ENCODE measurements at places on chromosomes 2 and 18.

DNA sequence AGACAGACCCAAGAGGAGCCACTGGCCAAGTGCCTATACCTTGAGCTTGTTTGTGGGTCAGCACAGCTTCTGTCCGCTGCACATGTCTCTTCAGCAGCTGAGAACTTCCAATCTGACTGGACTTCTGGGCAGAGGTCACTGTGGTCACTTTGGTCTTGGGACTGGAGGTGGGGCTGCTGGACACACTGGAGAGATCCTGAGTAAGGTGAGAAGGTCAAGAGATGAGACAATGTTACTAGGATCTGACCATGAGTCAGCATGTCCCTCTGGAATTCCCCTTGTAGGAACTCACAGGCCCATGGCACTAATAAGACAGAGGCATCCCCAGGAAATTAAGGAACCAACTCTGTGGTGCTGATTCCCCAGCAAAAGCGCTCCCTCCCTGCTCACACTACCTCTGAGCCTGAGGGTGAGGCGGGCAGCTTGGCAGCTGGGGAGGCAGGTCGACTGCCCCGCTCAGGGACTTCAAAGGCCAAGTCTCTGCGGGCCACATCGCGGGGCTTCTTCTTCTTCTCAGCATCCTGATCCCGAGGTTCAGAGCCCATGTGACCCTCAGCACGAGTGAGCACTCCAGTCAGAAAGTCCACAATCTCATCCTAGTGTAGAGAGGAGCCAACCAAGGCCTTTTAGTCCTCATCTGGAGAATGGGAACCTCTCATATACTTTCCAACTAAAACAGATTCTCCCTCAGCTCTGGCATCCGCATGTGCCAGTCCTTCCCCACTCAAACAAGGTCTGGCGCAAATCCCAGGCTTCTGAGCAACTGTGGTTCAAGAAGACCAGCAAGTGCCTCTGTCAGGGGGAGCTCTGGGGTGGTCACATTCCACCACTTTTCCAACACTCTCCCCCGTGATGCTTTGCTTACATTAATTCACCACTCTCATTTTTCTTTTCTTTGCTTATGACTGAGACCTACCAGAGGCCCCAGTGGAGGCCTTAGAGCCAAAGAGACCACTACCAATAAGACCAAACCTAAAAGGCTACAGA is 29.4 kb downstream of the KANSL3 start:
- DNase-seq: peak; percentile 54

- no peak for DNase-seq
Observed at GRCh38 chr2:226883296-226883795, 47.5 kb downstream of the RHBDD1 start.

DNA sequence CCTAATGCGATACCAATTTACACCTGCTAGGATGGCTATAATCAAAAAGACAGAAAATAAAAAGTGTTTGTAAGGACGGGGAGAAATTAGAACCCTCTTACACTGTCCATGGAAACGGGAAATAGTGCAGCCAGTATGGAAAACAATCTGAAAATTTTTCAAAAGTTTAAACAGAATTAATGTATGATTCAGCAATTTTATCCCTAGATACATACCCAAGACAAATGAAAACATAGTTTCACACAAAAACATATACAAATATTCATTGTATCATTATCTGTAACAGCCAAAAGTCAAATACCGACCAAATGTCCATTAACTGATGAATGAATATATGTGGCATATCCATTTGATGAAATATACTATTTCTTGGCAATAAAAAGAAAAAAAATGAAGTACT is 313.5 kb upstream of the GYPC start:
- no peak for DNase-seq

- DNase-seq: no peak
Observed at GRCh38 chr2:74205596-74205995, 7.2 kb downstream of the MTHFD2 start.

GRCh38 chr2:52510432-52510831 is 1257.2 kb upstream of the CHAC2 start:
- DNase-seq: peak; percentile 68

GRCh38 chr2:98458207-98458606 is 13.5 kb downstream of the INPP4A start:
- peak; percentile 29 for DNase-seq

GRCh38 chr2:40471866-40472265 is 20.0 kb upstream of the SLC8A1 start:
- no peak for DNase-seq

GRCh38 chr2:49177194-49177593 is 22.9 kb upstream of the FSHR start:
- DNase-seq: no peak

- DNase-seq: peak; percentile 84
Observed at GRCh38 chr2:223084873-223085272, 32.9 kb downstream of the KCNE4 start.

DNA sequence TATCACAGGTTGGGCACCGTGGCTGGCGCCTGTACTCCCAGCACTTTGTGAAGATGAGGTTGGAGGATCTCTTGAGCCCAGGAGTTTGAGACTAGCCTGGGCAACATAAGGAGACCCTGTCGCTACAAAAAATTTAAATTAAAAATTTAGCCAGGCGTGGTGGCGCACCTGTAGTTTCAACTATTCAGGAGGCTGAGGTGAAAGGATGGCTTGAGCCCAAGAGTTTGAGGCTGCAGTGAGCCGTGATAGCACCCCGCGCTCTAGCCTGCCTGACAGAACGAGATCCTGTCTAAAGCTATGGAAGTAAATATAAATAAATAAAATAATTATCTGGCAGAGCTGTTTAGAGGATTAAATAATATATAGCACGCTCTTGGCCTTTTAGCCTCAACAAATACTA is 1.4 kb upstream of the SH3RF3 start:
- DNase-seq: no peak

DNA sequence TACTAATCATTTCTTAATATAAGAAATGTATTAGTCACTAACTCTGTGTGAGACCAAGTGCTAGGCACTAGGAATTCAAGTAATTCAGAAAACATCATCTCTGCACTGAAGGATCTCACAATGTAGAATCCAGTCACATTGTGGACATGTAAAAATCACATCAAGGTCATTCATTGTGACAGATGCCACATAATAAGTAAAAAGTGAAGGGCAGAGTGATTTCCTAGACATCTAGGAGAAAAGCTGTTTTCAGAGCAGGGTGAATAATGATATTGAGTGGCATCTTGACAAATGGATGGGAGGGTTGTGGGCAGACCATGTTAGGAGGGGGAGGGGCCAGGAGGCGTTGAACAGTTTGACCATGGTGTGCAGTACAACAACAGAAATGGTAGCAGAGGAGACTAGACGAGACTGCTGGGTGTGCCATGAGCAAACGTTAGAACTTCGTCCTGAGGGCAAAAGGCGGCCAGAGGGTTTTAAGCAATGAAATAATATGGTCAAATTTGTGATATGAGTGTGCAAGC is 93.8 kb downstream of the DTNA start:
- DNase-seq: no peak

GRCh38 chr2:42618972-42619371 is 50.5 kb downstream of the MTA3 start:
- peak; percentile 44 for DNase-seq

- no peak for DNase-seq
Observed at GRCh38 chr2:217610401-217610814, 392.4 kb downstream of the TNS1 start.

DNA sequence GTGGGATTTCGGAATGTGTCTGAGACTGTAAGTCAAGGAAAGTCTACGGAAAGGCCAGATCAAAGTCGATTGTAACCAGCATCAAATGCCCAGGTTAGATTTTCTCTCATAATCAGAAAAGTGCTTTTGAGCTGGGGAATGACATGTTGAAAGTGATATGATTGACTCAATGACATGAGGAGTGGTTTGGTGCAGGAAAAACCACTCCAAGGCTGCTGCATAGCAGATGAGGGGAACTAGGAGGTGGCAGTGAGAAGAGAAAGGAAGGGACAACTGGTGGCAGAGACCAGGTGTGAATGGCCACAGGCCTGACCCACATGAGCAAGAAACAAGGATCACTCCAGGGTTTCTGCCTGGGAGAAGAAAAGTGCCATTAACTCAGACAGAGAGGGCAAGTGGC is 822 bp downstream of the SLC35F6 start:
- no peak for DNase-seq

DNA sequence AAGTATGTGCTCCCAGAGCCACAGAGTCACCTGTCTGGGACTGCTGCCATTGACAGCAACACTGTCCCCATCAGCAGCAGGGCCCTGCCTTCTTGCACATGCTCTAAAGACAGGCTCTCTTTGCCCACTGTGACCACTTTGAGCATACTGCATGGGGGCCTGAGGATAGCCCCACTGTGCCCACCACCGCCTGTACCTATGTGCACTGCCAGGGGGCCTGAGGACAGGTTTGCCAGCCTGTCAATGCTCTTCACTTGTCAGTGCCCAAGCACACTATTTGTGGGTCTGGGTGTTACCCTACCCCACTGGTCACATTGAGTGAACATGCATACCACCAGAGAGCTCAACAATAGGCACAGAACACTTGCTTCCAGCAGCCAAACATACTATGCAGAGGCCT is 1137.0 kb upstream of the FANCL start:
- no peak for DNase-seq

GRCh38 chr2:88874063-88874657 is 182.7 kb downstream of the RPIA start:
- peak; percentile 73 for DNase-seq

GRCh38 chr2:30287857-30288513 is 56.7 kb downstream of the LBH start:
- DNase-seq: no peak

- peak; percentile 54 for DNase-seq
Observed at GRCh38 chr2:103161456-103162289, 399.8 kb downstream of the TMEM182 start.

- DNase-seq: no peak
Observed at GRCh38 chr2:127355407-127356008, 32.3 kb downstream of the MAP3K2 start.

GRCh38 chr2:102062802-102063201 is 71.0 kb downstream of the IL1R2 start:
- DNase-seq: no peak

DNA sequence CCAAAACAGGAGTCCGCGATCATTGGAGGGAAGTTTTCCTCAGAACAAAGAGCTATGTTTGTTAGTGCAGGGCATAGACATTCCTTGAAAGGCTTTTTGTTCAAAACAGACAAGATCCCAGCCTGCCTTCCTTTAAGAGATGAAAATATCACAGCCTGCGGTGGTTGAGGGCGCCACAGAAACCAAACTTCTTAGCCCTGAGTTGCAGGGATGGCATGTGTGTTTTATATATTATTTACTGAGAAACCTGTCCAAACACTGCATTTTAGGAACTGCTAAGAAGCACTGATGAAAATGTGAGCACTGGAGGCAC is 57.5 kb upstream of the TMEM178A start:
- no peak for DNase-seq

DNA sequence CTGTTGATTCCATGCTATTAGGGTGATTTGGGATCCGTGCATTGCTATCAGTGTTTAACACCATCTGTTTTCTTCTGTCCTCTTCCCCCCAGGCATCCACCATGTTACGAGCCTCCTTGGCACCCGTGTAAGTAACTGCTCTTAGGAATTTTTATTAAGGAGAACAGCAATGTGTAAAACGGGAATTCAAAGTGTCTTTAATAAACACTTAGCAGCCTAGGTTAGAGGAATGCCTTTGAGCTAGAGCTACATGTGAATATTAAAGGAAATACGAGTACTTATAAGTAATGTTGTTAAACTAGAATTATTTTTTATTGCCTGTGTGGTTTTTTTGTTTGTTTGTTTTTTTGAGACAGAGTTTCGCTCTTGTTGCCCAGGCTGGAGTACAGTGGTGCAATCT is 58.1 kb downstream of the ARMC9 start:
- no peak for DNase-seq

- DNase-seq: peak; percentile 29
Observed at GRCh38 chr2:196249860-196250259, 78.5 kb upstream of the STK17B start.

GRCh38 chr2:12177455-12178288 is 431.2 kb downstream of the LPIN1 start:
- DNase-seq: peak; percentile 32

DNA sequence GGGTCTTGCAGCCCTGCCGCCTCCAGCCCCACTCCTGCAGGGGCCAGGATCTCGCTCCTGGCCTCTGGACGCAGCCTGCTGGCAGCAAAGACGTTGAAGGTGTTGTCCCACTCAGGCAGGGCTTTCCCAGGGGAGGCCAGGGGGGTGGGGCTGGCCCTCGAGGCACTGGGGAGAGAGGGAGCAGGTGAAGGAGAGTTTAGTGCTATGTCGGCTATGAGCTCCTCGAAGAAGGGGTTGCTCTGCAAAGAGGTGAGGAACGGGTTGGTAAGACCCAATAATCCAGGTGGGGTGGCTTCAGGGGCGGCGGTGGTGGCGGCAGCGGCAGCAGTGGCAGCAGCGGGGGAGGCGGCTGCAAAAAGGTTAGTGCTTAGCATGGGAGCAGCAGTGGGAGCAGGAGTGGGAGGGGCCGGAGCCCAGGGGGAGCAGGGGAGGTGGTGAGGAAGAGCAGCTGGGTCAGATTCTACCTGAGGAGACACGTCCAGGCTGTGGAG is 9.7 kb upstream of the SFXN5 start:
- DNase-seq: no peak

DNA sequence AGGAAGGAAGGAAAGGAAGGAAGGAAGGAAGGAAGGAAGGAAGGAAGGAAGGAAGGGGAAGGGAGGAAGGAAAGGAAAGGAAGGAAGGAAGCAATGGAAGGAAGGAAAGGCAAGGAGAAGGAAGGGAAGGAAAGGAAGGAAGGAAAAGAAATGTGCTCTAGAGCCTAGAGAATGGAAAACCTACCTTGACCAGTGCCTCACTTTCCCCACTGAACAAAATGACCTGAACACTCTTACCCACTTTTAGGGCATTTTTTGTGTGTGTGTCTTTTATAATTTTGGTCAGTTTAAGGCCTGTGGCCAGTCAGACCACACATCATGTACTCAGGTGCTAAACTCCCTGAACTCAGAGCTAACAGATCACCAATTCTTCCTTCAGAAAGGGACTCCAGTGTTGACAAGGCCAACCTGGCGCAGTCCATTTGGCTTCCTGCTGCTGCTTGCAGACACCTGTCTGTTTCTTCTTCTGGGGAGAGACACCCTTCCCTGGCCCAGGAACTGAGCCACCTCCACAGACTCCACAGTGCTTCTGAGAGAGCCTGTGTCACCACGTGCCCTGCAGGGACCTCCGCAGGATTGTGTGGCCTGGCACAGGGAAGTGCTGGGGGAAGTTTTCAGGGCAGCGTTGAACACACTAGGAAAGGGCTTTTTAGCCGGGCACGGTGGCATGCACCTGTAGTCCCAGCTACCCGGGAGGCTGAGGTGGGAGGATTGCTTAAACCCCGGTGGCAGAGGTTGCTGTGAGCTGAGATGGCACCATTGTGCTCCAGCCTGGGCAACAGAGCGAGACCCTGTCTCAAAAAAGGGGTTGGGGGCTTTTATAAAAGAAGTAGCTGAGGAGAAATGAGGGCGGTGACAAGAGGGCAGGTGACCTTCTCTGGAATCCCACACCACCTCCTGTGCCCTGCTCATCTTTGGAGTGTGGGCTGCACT is 57.2 kb downstream of the DDX1 start:
- DNase-seq: no peak

DNA sequence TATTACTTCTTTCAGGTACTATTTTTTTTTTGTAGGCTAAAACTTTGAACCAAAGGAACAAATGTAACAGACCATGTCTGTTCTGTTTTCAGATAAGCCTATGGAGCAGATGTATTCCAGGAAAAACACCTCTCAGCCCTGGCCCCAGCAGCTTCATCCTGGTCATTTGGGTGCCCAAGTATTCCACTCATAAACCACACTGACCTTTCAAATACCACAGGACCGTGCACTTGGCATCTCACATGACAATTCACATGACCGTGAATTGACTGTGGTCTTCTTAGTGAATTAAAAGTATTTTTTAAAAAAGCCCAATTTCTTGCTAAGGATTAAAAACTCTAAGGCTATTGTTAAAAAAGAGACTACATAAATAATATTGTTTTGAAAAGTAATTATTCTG is 50.2 kb downstream of the SMIM21 start:
- DNase-seq: no peak

GRCh38 chr18:55321265-55322177 is 266.5 kb downstream of the TCF4 start:
- peak; percentile 93 for DNase-seq
